ENCODE measurements at places on chromosomes 6 and 20.

DNA sequence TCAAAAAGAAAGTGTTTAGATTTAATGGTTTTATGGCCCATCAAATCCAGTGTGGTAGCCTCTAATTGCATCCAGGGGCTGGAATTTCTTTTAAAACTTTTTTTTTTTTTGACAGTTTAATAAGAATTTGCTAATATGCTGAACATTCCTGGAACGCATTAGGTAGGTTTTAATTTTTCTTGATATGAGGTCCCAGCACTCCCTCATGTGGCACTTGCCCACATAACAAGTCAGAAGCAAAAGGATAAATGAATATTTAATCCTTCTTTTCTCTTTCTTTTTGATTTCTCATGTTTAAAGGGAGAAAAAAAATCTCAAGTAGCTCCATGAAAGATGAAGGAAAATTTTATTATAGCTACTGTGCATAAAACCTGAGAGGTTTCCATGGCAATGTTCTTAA lies 13.5 kb downstream of the HAO1 start:
- no peak for DNase-seq

GRCh38 chr6:154847318-154847717 lies 114.1 kb downstream of the SCAF8 start:
- no peak for DNase-seq

- DNase-seq: no peak
These were observed 12.2 kb downstream of the SLC35F1 start for GRCh38 chr6:117919275-117919674.

- no peak for DNase-seq
These were observed 8.8 kb downstream of the CLDN20 start for GRCh38 chr6:155272353-155273232.

GRCh38 chr6:158928068-158928467 lies 71.9 kb downstream of the RSPH3 start:
- DNase-seq: no peak

DNA sequence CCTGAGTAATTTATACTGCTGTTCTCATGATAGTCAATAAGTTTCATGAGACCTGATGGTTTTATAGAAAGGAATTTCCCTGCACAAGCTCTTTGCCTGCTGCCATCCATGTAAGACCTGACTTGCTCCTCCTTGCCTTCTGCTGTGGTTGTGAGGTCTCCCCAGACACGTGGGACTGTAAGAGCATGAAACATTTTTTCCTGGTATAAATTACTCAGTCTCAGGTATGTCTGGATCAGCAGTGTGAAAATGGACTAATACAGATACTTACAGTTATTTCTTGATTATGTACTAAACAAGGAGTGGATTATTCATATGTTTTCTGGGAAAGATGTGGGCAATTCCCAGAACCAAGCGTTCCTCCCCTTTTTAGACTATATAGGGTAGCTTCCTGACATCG lies 1.9 kb upstream of the TRIM38 start:
- DNase-seq: no peak

DNA sequence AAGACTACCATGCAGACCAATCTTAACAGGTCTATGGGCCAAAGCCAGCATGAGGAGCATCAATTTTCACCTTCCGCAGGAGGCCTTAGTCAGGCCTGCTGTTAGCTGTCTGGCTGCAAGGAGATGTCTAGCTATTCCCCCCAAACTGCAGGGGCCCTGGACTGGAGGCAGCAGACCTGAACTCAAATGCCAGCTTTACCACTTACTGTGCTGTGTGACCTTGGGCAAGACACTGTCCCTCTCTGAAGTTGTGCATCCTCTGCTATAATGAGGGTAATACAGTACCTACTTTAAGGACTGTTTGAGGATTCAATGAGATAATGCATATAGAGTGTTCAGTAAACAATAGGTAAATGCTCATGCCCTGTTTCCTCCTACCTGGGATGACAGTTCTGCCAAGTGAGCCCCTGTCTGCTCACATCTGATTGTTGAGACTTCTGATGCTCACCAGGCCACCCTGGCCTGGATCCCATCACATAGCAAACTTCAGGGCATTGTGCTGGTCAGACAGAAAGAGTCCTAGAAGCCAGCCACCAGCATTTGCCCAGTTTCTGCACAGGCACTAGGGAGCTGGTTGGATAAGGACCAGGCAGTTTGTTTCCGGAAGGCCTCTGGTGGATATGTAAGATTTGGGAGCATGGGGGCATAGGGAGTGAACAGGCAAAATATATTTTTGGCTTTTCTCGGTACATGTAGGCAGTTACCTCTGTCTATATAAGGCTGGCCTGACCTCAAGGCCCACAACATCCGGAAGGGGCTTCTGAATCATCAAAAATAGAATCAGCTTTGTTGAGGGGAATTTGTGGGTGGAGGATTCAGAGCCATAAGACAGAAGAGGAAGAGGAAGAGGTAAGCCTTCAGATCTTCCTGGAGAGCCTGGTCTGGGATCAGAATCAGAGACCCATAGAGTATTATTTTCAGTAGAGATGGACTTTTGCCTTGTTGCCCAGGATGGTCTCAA lies 2.3 kb upstream of the OCSTAMP start:
- DNase-seq: peak; percentile 88

GRCh38 chr6:157036245-157036711 lies 259.1 kb downstream of the ARID1B start:
- no peak for DNase-seq

DNA sequence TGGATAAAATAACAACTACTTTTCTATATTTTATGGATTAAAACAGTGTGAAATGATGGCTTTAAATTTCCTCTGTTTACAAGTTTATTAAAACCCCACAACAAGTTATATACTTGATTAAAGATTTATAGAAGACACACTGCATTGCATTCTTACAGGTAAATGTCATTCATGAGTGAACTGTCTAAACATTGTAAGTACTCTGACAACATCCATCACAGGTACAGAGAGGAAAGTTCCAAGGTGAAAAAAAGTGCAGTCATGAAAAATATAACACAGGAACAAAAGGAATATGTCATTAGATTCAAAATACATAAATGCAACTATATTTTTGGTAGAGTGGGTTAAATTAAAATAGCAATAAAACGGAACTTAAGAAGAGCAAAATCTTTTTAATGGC lies 156.9 kb downstream of the KHDRBS2 start:
- DNase-seq: no peak

DNA sequence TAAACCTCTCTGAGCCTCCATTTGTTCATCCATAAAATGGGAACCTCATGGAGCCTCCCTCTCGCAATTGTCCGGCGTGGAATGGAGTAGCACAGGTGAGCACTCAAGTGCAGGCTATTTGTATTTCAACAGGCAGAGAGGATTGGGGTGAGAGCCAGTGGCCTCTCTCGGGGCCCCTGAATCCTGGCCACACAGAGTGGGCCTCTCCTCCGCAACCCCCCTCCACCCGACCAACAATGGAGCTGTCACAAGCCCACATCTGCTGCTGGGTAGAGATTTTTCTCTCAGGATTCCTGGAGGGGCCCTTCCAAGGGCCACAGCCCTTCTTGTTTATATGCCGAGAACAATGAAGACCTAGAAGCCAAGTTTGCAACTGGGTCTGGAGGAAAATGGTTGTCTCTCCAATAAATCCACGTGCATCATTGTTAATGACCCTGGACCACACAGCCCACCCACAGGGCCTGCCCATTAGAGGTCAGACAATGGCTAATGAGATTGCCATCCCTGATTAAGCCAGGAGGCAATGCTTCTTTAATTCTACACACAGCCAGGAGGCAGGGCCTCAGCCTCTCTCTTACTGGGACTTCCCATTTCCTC lies 233.0 kb downstream of the ANKRD60 start:
- DNase-seq: no peak

- no peak for DNase-seq
These were observed 107.1 kb downstream of the CEBPB start for GRCh38 chr20:50297498-50298376.

- no peak for DNase-seq
These were observed 47.9 kb upstream of the DDR1 start for GRCh38 chr6:30836431-30836866.

DNA sequence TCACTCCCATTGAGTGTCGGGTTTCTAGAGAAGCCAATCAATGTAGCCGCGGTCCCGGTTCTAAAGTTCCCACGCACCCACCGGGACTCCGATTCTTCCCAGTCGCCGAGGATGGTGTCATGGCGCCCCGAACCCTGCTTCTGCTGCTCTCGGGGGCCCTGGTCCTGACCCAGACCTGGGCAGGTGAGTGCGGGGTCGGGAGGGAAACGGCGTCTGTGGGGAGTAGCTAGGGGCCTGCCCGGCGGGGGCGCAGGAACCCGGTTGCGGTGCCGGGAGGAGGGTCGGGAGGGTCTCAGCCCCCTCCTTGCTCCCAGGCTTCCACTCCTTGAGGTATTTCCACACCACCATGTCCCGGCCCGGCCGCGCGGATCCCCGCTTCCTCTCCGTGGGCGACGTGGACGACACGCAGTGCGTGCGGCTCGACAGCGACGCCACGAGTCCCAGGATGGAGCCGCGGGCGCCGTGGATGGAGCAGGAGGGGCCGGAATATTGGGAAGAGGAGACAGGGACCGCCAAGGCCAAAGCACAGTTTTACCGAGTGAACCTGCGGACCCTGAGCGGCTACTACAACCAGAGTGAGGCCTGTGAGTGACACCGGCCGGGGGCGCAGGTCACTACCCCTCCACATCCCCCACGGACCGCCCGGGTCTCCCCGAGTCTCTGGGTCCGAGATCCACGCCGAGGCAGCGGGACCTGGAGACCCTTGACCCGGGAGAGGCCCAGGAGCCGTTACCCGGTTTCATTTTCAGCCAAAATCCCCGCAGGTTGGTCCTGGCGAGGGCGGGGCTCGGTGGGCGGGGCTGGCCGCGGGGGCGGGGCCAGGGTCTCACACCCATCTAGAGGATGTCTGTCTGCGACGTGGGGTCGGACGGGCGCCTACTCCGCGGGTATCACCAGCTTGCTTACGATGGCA lies 35.2 kb upstream of the HLA-G start:
- DNase-seq: peak; percentile 91

- DNase-seq: no peak
These were observed 3.5 kb downstream of the CTNNBL1 start for GRCh38 chr20:37697314-37697713.

GRCh38 chr6:110358553-110359160 lies 508 bp upstream of the METTL24 start:
- no peak for DNase-seq

- DNase-seq: no peak
These were observed 161.7 kb upstream of the BMP5 start for GRCh38 chr6:56036916-56037600.

DNA sequence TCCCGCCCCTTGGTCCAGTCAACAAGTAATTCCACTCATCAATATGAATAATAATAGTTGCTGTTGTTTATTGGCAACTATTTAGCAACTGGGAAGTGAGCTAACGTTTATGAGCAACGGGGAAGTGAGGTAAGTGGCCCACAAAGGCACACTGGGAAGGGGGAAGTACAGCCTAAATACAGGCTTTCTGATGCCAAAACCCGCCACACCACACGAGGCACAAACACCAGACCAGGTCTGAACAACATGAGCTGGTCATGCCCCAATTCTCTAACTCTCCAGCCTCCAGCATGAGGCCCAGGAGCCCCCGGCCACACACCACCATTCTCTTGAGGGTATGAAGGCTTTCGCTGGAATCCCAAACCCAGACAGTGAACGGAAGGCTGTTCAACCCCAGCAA lies 50.8 kb downstream of the PREX1 start:
- no peak for DNase-seq

- DNase-seq: peak; percentile 97
These were observed 6.3 kb upstream of the DHX16 start for GRCh38 chr6:30678964-30679726.

DNA sequence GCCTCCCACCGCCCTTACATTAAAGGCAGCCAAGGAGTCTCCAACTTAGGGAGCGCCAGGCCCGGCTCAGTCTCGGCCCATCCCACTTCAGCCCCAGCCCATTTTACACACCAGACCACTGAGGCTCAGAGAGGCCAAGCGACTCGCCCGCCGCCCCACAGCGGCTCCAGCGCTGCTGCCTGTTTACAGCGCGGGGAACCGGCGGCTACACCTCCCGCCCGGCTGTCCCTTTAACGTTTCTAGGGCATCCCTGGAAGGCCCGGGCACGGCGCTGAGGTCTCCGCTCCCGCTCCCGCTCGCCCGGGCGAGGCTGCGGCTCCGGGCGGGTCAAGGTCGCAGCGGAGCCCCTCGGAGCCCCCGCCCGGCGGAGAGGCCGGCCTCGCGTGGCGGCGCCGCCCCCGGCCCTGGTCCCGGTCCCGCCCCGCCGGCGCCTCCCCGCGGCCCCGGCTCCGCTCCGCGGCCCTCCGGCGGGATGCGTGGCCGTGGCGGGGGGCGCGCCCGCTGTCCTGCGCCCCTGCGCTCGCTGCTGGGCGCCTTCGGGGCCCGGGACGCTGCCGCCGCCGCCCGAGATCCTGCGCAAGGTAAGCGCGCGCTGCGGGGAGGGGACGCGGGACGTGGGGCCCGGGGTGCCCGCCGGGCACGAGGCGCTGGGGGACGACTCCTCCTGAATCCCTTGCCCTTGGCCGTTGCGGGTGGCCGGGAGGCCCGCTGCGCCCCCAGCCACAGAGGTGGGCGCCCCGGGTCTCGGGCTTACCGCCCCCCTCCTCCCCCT lies 27.1 kb upstream of the PHACTR3 start:
- DNase-seq: no peak

DNA sequence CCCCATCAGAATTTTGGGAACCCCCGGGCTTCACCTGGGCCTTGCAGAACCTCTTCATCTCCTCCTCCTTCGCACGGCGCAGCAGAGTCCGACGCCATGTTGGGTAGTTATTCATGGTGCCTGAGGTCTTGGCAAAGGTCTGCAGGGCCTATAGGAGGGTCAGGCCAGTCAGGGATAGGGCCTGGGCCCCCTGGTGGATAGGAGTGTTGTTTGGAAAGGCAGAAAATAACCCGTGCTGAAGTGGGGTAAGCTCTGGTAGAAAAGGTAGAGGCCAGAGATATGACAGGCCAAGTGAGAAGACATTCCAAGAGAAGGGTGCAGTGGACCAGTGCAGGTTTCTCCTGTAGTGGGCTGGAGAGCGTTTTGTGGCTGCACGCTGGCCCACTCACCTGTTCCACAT lies 4.9 kb downstream of the SMPD2 start:
- DNase-seq: no peak

GRCh38 chr6:12189661-12190060 lies 100.5 kb upstream of the EDN1 start:
- no peak for DNase-seq

DNA sequence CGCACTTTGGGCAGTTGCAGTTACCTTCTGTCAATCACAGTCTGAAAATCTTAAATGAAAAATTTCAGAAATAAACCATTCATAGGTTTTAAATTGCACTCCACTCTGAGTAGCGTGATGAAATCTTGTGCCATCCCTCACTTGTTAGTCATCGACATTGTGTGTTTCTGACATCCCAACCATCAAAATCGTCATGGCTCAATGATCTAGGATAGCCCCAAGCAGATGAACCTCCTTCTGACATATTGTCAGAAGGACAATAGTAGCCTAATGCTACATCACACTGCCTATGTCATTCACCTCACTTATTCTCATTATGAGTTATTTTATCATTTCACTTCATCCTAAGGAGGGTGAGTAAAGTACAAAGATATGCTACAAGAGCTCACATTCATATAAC lies 284.8 kb downstream of the PTPRK start:
- no peak for DNase-seq

Data from activated CD4-positive, alpha-beta T cell treated with anti-CD3 and anti-CD28 coated beads, Interleukin-2, amount 10 ng/mL, durations not matched to agents 24 days and 14 days (primary cell).